ENCODE measurements at places on chromosomes 6 and 20.

- DNase-seq, result no peak
Observed at GRCh38 chr6:151248295-151248694, 8.5 kb downstream of the AKAP12 start.

GRCh38 chr6:3659748-3660147 lies 91.8 kb downstream of the PXDC1 start:
- DNase-seq, result no peak

GRCh38 chr20:43007525-43007924 lies 182.2 kb downstream of the PTPRT start:
- no peak for DNase-seq

DNA sequence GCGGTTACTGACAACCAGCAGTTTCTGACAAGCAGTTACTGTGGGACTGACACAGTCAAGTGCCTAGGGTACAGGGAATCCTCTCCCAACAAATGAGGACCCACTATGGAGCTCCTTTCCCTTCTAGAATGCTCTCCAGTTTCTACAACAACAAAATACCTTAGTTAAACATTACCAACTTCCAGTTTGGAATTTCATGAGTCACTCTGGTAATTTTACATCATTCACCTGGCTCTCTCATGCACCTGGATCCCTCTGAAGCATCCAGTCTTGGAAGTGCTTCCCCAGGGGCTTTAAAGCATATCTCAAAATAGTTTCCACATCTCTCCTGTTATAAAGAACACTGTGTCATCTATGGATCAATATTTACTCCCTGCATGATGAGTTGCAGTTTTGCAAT lies 286.7 kb upstream of the SPTLC3 start:
- DNase-seq, result no peak

DNA sequence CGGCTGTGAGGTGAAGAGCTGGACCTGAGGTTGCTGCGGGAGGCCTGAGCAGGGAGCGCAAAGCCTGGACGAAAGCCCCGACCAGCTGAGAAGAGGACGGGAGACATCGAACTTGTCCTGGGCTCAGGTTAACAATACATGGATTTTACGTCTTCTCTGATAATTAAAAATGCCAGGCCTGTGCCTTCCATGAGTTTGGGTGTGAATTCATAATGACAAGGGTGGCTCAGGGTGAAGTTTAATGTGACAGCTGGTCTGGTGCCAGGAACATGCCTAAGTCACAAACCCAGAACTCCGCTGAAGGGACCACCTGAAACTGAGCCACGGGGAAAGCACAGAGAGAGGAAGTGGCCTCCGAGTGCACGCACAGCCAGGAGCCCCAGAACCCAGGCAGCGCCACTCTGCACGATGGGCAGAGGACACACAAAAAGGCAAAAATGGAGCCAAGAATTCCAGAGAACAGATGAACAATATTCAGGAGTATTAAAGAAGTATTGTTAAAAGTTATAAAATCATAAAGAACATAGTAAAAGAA lies 150.1 kb upstream of the RPS6KA2 start:
- no peak for DNase-seq

GRCh38 chr6:7543789-7544424 lies 2.4 kb downstream of the DSP start:
- DNase-seq, result peak; percentile 75

GRCh38 chr6:116528780-116529179 lies 16.7 kb downstream of the TRAPPC3L start:
- no peak for DNase-seq

DNA sequence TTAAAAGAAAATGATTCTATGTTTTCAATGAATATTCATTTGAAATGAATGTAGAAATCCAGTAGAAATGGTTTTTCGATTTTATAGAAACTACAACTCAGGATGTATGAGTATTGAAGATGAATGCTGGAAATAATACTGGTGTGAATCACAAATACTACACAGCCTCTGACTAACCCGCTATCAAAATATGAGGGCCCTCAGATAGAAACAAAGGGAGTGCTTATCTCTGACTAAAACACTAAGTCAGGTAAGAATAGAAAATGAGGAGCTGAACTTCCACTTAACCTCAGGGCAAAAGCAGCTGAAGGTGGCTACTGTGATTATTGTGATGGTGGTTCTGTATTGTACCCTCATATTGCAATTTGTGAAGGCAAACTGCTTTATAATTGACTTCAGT lies 220.9 kb upstream of the RNF217 start:
- DNase-seq, result no peak

GRCh38 chr6:113287396-113287795 lies 569.7 kb upstream of the MARCKS start:
- DNase-seq, result no peak

- peak; percentile 84 for DNase-seq
Observed at GRCh38 chr20:45833030-45833882, at the start of gene SNX21. Gene SNX21, plus strand, starts transcription at chr20:45833799. Its CDS starts 121 bp downstream, at chr20:45833920.

DNA sequence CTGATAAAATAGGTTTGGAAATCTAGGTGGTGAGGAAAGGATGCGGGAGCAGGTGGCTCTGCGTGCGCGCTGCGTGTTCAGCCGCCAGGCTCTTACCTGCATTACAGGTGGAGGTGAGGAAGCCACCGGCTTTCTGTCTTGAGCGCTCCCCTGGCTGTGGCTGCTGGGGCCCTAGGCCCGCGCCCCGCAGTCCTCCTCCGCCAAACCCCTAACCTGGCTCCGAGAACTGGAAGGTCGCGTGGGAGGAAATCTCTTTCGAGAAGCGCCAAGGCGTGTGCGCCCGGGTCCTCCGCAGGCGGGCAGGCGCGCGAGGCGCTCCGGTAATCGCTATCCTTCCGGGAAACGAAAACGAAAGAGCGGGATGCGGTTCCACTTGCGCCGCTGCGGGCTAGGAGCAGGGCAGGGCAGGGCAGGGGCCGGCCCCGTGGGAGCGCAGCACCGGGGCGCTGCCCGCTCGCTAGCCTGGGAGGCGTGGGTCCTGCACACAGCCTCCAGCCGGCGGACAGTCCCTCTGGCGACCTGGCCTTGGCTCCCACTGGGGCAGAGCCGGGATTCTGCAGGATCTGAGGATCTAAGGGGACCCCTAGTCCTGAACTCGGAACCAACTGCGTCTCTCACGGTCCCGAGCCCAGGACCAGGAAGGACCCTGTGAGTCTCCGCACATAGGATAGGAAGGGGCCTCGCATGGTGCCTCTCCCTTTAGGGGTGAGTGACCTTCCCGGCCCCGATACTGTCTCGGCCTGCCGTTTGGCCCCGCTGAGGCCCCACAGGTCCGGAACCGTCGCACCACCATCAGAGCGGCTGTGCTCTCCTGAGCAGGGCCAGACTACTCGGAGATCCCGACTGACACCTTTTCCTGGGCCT lies at the start of gene ETV7:
Gene ETV7 (minus strand): TSS at position 230 of the 864 bp plus-strand sequence. CDS start 128 bp downstream, at position 102.
- DNase-seq, result peak; percentile 86

DNA sequence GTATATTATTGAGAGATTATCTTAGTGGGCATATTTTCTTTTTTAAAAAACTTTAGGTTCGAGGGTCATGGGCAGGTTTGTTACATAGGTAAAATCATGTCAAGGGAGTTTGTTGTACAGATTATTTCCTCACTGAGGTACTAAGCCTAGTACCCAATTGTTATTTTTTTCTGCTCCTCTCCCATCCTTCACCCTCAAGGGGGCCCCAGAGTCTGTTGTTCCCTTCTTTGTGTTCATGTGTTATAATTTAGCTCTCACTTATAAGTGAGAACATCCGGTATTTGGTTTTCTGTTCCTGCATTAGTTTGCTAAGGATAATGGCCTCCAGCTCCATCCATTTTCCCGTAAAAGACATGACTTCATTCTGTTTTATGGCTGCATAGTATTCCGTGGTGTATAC lies 247.9 kb upstream of the RAB32 start:
- DNase-seq, result no peak

- peak; percentile 14 for DNase-seq
Observed at GRCh38 chr20:29878281-29878741, 1379.2 kb upstream of the DEFB115 start.

DNA sequence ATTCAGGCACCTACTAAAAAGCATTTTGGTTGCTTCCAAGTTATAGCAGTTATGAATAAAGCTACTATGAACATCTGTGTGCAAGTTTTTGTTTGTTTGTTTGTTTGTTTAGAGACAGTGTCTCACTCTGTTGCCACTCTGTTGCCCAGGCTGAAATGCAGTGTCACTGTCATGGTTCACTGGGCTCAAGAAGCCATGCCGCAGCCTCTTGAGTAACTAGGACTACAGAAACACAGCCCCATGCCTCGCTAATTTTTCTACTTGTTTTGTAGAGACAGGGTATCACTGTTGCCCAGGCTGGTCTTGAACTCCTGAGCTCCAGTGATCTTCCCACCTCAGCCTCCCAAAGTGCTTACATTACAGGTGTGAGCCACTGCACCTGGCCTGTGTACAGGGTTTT lies 795.9 kb downstream of the EPHA7 start:
- DNase-seq, result no peak

Measured in large intestine (tissue), 12 donors.